Caudate nucleus (tissue), 63 donors: ENCODE measurements at places on chromosomes 11 and 22.

DNA sequence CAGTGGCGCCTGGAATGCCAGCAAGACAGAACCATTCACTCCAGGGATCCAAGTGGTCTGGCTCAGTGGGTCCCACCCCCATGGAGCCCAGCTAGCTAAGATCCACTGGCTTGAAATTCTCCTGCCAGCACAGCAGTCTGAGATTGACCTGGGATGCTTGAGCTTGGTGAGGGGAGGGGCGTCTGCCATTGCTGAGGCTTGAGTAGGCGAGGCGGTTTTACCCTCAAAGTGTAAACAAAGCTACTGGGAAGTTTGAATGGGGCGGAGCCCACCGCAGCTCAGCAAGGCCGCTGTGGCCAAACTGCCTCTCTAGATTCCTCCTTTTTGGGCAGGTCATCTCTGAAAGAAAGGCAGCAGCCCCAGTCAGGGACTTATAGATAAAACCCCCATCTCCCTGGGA is 125.7 kb upstream of the DDI1 start:
- no peak for DNase-seq

DNA sequence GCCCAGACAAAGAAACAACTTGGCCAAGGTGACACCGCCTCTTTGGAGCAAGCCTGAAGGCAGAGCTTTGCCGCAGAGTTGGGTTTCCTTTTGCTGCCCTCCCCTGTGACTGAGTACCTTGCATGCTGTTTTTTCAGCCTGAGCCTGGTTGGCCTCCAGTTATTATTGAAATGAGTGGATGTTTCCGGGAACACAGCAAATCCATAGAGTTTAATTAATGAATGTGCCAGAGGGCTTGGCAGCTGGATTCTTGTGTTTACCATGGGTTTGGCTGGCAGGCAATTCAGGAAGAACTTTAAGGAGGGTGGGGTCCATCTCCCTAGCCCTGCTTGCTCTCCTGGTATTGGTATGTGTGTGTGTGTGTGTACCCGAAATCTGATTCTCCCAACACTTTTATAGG is 65.6 kb upstream of the CRYBB3 start:
- DNase-seq, result no peak

DNA sequence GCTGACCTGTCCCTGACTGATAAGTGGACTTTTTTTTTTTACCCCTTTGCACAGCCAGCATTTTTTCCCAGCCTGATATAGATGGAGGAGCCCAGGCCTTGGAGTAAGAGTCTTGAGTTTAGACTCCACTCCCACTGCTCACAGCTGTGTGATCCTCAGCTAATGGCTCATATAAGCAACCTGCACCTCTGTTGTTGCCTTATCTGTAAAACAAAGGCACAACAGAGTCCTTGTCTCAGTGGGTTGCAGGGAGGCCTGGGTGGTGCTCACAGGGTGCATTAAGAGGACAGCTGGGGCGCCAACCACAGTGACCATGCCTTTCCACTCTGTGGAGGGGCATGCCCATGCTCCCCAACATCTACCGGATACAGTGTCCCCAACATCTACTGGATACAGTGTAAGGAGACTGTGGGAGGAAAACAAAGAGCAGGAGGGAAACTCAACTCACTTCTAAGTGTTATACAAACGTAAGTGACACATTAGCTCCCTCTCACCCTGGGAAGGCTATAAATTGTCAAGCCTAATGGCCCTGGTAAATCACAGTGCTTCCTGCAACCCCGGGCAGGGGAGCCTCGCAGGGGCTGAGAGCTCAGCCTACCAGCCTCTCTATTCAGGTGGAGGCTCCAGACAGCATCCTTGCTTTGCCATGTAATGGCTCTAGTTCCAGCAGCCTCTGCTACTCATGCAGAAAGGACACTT is 109.5 kb downstream of the TENM4 start:
- no peak for DNase-seq

GRCh38 chr11:134853992-134854991 is 442.2 kb upstream of the B3GAT1 start:
- no peak for DNase-seq

DNA sequence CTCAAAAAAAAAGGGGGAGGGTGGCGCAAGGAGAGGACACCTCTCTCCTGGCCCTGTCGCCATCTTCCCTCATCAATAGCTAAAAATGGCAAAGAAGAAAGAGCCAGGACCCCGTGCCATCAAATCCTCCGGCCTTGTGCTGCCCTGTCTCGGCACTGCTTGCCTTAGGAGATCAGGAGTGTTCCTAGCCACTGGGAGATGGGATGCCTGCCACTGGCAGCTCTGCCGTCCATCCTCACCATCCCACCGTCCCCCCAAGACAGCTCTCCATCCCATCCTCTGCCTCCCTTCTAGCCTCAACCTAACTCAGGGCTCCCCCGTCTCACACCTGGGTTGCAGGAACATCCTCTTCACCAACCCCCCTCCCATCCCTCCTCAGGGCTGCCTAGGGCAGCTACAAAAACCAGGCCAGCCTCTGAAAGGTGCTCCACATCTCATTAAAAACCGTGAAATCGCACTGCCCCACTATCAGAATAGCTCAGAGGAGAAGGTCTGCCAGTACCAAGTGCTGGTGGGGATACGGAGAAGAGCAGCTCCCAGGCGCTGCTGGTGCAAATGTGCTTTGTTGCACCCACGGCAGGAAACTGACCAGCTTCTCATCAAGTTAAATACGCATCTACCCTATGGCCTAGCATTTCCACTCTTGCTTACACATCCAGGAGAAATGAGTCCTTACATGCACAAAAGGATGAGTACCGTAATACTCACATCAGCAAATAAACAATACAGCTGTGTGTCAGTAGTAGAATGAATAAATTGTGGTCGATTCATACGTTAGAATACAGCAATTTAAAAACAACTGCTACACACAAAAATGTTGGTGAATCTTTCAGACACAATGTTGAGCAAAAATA is 31.7 kb upstream of the GCAT start:
- DNase-seq, result no peak

GRCh38 chr11:61378713-61379313 is 13.6 kb upstream of the TMEM216 start:
- DNase-seq, result no peak

DNA sequence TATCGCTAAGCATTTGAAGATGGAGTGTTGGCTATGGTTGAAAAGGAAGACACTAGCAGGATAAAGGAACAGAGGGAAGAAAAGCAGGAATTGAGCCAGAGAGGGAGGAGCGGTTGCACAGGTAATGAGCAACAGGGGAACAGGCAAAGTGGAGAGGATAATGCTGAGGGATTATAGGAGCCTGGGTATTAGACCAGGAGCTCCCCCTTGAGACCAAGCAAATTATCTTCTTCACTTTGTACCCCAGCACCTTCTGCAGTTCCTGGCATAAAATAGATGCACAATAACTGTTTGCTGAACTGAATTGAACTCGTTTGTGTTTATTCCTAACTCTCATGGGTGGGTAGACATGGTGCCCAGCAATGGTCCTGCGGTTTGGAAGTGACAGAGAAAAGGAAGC is 54.6 kb upstream of the OR5P2 start:
- no peak for DNase-seq

DNA sequence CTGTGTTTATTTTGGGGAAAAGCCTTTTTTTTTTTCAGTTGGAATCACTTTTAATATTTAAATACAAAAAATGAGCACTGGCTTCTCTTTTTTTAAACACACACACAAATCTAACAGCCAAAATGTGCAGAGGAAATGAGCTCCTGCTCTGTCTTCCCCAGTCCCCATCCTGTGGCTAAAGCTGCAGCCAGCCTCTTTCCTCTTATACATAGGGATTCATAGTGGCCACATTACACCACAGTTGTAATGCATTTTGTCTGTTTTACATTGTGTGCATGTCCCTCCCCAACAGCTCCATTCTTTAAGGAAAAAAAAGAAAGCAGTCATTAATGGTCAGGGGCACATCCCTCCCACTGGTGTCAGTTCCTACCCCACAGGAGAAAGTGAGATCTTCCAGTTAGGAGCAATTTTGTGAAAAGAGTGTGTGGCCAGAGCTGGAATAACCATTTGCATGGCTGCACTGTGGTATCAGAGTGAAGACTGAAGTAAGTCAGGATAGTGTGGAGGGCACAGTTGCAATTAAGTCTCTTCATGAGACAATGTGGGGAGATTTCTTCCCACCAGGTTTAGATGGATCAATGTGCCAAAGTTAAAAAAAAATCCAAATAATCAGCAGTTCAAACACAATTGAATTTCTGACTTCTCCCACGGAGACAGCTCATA is 220.6 kb downstream of the TMEM135 start:
- DNase-seq, result no peak

- no peak for DNase-seq
Observed at GRCh38 chr11:112156153-112156955, 7.5 kb downstream of the IL18 start.

DNA sequence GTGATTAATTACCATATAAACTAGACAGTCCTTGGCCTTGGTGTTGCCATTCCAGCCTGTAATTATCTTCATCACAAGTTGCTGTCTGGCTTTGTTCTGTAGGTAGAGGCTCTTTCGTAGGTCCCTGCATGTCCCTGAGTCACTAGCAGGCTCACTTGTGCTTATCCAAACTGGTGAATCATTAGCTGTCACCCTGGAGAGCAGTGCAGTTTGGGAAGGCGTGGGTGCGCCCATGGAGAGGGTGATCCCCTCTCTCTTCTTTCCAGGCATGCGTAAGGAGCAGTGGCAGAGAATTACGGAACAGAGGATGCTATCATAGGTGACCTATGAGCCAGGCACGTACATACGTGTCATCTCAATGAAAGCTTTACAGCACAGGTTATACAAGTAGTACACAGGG is 11.0 kb upstream of the EHF start:
- no peak for DNase-seq

- DNase-seq, result no peak
Observed at GRCh38 chr11:110070176-110070575, 23.0 kb upstream of the ZC3H12C start.

DNA sequence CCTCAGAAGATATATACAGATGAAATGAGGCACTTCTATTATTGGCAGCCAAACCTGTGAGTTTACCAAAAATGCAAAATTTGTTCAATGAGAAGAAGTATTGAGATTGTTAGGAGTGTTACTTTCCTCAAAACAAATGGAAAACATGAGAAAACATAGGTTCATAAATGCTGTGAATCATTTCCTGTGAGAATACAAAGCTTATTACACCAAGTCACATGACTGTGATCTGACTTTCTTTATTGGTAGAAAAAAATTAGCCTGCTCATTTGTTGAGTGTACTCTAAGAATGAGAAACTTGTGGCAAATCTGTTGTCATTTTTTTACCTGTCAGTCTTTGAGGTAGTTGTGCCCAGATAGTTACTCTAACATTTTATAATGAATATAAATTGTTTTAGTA is 215.1 kb downstream of the TMEM135 start:
- no peak for DNase-seq

DNA sequence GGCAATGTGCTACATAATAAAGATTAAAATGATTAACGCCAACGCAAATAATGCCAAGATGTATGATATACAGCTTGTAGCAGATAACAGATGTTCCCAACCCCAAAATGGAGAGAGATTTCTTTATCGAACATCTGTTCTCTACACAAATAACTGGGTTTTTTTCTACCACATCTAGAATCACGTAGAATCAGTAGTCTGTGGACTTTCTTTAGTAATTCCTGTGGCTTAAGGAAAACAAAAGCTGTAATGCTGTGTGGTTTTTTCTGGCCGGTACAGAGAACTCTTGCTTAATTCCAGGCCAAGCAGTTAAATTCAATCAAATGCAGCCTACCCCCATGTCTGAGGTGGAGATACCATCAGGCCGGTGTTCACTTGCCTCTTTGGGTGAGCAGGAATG is 303.4 kb downstream of the FAT3 start:
- DNase-seq, result no peak

DNA sequence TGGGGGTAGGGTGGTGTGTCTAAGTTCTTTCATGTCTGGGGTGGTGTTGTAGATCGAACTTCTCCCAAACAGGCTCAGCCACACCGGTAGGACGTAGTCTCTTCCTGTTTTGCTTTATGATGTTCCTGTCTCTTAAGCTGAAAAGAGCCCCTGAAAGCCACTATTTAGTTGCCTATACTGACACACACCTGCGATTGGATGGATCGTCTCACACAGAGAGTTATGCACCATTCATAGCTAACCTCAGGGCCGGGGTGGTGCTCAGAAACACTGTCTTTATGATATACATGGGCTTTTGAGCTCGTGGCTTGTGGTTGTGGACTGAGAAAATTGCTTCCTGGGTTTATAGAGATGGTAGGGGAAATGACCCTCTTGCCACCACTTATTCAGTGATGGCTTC is 137.6 kb downstream of the TEAD1 start:
- DNase-seq, result no peak

- no peak for DNase-seq
Observed at GRCh38 chr11:32152216-32152615, 61.3 kb downstream of the RCN1 start.

DNA sequence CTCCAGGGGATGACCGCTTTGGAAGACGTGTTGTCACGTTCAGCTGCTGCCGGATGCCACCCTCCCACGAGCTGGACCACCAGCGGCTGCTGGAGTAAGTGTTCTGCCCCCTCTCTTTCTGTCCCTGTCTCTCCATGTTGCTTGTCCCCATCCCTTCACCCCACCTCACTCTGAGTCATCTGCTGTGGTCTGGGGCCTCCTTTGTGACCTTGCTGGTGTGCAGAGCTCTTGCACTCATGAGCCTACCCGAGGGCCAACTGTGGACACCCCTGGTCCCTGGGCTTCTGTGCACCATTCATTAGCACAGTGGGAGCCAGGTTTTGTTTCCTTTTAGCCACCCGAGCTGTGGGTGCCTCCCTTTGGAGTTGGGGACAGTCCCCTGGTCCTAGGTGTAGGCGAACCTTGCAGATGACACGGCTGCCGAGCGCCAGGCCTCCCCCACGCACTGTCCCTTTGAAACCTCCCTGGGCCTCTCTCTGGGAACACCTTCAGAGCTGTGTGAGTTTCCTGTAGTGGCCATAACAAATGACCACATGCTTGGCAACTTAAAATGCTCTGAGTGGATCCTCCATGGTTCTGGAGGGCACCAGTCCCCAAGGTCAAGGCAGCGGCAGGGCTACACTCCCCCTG is 49.8 kb downstream of the ARHGAP8 start:
- DNase-seq, result no peak

DNA sequence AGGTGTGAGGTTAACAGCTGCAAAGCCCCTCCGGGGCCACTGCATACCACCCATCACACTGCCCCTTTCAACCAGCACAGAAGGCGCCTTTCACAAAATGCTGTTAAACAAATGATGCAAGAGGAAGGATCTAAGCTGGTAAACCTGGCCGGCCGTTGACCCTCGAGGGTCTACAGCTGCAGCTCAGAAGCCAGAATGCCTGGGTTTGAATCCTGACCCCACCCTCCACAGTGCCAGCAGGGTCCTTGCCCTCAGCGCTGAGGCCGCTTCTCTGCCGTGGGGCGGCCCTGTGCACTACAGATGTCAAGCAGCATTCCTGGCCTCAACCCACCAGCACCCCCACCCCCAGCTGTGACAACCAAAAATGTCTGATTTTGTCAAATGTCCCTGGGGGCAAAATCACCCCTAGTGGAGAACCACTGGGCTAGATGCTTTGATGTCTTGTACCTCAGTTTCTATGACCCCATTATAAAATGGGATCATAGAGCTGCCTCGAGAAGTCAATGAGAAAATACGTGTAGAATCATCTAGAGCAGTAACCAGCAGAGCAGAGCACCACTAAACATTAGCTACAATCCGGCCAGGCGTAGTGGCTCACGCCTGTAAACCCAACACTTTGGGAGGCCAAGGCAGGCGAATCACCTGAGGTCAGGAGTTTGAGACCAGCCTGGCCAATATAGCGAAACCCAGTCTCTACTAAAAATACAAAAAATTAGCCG is 77.9 kb downstream of the CELSR1 start:
- no peak for DNase-seq
